ENCODE measurements at places on chromosomes 4 and X.

- no peak for DNase-seq
Measured at GRCh38 chr4:128908735-128909134, 99.2 kb downstream of the JADE1 start.

GRCh38 chrX:49922291-49923241, at the start of gene CLCN5:
TSS of gene CLCN5 (plus strand) at chrX:49922596. CDS start at chrX:49925299, 2,703 bp downstream.
- peak; percentile 90 for DNase-seq

DNA sequence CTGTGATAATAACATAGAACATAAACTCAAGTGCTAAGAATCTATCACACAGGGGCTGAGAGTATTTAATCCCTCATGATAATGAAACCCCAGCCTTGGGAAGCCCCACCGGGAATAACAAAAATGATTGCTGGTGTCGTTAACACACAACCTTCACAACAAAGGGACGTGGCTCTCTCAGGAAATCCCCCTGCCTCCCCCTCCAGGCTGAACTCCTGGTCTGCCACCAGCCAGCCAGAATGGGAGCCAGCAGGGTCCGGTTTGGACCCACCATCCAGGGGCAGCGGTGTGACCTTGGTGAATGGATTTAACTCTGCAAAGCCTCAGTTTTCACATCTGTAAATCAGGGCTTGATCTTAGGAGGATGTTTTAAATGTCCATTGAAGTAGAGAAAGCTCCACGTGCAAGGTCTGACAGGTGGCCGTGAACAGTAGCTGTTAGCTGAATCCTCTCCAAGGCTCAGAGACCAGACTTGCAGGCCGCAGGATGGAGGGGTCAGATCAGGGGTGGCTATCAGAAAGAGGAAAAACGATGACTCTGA, 46.5 kb downstream of the ABLIM2 start:
- no peak for DNase-seq

- no peak for DNase-seq
Measured at GRCh38 chr4:165481053-165481835, 102.4 kb downstream of the CPE start.

- DNase-seq = no peak
Measured at GRCh38 chrX:39721566-39722279, 376.0 kb downstream of the BCOR start.

- DNase-seq = no peak
Measured at GRCh38 chr4:37546586-37546985, 139.6 kb downstream of the RELL1 start.

GRCh38 chr4:186823989-186824388, 100.3 kb upstream of the FAT1 start:
- no peak for DNase-seq

DNA sequence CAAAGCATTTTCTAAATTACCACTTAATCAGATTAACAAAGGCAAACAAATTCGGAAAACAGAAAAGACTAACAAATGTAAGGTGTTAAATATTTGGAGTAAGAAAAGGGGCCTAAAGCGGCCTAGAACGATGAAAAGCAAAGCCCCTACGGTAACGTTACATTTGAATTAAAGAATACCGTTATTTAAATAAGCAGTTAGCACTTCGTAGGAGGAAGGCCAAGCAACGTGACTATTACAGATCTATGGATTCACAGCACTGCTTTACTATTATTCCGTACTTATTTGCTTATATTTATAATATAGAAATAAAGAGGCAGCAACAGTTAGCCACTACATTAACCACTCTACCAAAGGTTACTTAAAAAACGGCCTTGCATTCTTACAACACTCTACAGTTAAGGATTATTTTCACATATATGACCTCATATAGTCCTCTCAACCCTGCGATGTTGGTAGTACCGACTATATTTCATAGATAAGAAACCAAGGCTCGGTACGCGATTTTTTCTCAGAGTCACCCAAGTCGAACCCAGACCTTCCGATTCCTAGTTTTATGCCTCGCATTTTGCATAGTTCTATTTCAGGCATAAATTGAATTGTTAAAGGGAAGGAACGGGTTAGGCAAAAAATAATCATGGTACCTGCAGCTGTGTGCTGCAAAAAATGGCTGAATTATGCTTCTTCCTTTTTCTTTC, 2.9 kb downstream of the KLHL15 start:
- DNase-seq = no peak

DNA sequence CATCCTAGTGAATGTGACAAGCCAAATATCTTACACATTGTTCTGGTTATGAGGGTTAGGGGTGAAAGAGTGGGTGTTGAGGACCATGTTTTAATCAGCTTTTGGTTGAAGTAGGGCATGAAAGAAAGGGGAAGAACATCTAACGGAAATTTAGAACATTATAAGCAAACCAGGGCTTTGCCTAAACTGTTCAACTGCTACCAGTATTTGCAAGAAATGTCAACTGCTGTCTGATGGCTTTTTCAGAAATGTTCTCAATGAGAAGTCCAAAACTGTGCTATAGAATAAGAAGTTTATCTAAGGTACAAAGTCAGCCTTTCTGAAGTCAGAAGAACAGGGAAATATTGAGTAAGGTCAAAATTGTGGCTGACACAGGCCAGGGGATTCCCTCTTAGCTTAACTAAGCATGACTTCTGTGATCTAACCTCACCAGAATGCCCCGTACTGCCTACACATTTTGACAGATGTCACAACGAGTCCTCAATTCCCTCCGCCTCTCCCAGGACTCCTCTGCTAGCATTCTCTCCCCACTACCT, 67.1 kb downstream of the DTHD1 start:
- no peak for DNase-seq

- peak; percentile 48 for DNase-seq
Measured at GRCh38 chr4:99808260-99808857, 8.3 kb upstream of the DAPP1 start.

DNA sequence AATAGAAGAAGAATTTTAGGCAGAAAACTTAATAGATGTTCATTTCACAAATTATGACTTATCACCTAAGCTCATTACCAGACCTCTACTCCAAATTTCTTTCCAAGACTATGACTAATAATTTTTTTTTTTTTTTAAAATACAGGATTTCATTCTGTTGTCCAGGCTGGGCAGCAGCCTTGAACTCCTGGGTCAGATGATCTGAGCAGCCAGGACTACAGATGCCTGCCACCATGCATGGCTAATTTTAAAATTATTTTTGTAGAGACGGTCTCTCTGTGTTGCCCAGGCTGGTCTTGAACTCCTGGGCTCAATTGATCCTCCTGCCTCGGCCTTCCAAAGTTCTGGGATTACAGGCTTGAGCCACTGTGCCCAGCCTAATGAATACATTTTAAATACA, 119.2 kb downstream of the ARHGAP10 start:
- DNase-seq = no peak

GRCh38 chr4:26557164-26557563, 26.7 kb upstream of the TBC1D19 start:
- DNase-seq = no peak

GRCh38 chr4:87058356-87059073, 123.7 kb downstream of the AFF1 start:
- DNase-seq = no peak

DNA sequence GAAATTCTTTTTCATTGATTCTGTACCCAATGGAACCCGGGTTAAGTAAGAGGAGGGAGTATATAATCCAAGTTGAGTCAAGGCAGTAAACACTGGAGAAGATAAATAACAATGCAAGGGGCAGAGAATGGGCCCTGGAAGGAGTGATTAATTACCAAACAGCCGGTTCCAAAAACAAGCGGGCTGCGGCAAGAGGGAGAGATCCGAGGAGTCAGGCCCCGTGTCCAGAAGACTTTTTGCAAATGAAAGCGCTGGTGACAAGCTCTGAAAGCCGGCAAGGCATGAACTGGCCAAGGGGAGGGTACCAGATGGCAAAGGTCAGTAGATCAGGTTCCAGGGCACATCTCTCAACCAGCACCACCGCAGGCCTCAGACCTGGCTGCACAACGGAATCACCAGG, 294.9 kb downstream of the BCOR start:
- DNase-seq = no peak

DNA sequence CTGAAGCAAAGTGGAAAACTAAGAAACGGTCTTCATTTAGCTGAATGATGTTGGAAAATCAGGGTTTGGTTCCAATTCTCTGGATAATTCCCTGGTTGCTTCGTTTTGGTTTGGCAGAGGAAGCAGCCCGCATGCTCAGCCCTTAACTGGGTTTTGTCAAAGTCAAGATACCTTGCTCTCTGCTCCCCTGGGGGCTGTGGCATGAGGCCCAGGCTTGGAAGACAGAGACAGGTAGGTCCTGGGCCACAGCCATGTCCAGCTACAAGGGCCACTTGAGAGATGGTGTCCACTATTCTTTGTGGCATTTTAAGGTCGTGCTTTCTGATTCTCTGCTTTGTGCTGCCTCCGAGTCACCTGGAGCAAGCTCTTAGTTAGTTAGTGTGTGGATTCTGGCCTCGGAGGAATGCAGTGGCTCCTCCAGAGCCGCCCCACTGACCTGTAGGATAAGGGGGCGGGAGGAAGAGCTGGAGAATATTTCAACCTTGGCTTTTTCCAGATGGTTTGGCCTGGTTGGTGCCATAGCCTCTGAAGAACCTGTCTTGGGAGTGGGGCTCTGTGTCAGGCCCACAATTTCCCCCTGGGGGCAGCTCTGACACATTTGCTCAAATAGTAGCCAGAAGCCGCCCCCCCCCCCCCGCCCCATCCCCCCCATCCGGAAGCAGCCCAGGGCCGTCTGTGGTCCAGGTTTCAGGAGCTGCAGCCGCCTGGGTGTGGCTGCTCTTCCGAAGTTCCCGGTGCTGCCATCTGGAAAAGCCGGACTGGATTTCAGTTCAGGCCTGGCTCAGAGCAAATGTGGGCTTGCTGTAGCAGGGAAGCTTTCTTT, 147.1 kb downstream of the NHS start:
- DNase-seq = no peak

DNA sequence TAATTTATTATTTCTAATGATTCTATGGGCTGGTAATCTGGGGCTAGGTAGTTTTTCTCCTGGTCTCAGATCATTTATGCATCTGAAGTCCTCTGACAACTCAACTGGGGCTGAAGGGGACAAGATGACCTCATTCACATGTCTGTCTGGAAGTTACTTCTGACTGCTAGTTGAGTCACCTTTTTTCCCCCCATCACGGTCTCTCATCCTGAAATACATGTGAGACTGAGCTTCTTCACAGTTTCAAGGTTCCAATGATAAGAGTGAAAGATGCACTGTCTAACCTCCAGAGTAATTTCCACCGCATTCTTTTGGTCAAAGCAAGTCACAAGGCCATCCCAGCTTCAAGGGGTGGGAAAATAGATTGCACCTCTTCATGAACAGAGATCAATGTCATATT, 356.7 kb upstream of the RPS6KA3 start:
- DNase-seq = no peak

GRCh38 chr4:147094238-147094637, 148.6 kb upstream of the TTC29 start:
- no peak for DNase-seq

DNA sequence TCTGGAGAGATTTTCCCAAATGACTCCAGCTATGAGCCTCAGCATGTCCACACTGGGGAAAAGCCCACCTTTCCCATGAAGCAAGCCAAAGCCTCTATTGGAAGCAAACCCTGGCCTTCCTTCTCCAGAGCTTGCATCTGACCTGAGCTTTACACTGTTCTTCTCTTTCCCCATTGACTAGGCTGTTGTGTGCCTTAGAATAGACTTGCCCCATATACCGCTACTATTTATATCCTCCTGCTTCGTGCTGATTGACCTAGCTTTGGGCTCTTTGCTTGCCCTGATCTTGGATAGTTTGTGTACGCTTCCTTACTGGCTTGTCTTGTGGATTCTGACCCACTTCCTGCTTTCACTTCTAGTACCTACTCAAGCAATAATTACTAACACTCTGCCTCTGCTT, 30.9 kb downstream of the FAM9B start:
- DNase-seq = no peak

DNA sequence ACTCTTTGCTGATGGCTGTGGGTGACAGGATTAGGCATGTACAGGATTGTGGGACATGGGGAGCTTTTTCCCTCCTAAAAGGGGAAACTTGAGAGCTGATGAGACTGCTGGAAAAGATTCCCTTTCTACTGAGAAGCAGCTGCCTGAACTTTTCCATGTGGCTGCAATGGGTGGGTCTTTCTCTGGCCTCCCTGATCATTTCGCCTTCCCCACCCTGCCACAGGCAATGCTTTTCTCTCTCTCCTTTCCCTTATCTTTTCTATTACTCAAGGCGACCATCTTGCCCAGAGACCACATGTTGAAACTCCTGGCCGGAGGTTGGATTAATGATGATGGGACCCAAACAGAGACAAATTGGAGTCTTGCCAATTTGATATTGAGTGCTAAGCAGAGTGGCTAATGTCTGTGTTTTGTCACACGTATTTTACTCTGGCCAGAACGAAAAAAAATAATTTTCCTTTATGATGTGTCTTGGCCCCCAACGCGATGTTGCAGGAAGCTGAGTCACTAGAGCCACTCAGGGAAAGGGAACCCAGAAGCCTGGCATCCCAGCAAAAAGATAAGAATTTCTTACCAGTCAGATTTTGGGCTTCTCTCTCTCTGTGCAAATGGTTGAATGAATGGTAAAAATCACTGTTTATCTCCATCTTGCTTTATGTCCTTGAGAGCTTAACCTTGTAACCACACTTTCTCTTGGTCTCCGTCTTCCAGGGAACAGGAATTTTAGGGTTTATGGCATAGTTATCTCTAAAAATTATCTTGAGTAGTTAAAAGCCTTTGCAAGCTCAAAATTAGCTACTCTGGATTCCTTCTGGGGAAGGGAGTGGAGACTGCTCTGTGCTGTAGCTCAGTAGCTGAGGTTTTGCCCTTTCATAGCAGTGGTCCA, 19.4 kb upstream of the ATP8A1 start:
- no peak for DNase-seq

GRCh38 chr4:102022343-102022742, 231.8 kb downstream of the BANK1 start:
- DNase-seq = no peak

DNA sequence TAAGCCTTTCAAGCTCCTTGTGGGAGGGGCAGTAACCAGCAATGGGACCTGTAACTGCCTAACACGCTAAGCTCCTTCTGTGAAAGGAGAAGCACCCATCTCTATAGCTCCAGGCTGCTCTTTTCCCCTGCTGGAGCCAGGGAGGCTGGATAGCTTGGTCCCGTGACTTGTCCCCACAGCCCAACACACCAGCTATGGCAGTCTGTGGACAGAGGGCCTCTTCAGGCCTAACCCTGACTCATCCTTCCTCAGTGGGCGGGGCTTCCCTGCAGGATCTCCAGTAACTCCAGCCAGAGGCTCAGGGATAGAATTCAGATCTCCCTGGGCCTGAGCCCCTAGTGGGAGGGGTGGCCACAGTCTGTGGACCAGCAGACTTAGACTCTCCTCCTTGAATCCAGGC, 1290.1 kb downstream of the PCDH7 start:
- no peak for DNase-seq
